ENCODE measurements at places on chromosomes 5 and 9.

GRCh38 chr5:139821806-139822552 lies 26.4 kb downstream of the PSD2 start:
- no peak for DNase-seq

DNA sequence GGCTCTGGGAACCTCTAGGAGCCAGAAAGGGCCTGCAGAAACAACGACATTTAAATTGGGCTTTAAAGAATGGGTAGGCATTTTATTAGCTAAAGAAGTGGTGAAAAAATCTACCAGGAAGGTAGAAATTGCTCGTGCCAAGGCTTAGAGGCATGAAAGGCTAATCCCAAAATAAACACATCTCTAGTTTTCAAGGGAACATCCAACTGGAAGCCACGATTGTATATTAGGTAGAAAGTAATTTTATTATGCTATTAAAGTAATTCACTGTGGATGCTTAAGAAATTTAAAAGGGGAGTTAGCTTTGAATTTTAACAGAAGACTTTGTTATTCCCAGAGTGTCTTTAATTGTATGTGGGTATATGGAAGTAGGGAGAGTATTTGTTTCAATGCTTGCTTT lies 17.5 kb upstream of the CNTLN start:
- DNase-seq = no peak

- DNase-seq = no peak
Observed at GRCh38 chr9:122122903-122123632, 30.0 kb upstream of the TTLL11 start.

GRCh38 chr5:175766963-175767362 lies 104.4 kb upstream of the CPLX2 start:
- no peak for DNase-seq

- DNase-seq = no peak
Observed at GRCh38 chr5:14656898-14657297, 7.6 kb upstream of the OTULIN start.

- no peak for DNase-seq
Observed at GRCh38 chr5:146681585-146682105, 165.7 kb upstream of the GPR151 start.

GRCh38 chr9:91374939-91375338 lies 13.2 kb upstream of the AUH start:
- peak; percentile 11 for DNase-seq

All from RCC 7860 (cell line).